ENCODE measurements at places on chromosomes 1 and 21.

GRCh38 chr1:202154766-202155477, 5.5 kb downstream of the PTPN7 start:
- DNase-seq = peak; percentile 67

GRCh38 chr1:39269791-39270342, 65.4 kb downstream of the MACF1 start:
- peak; percentile 52 for DNase-seq

- DNase-seq = no peak
Observed at GRCh38 chr1:205971082-205971481, 27.8 kb upstream of the SLC26A9 start.

GRCh38 chr1:82517586-82517985, 716.9 kb downstream of the ADGRL2 start:
- DNase-seq = no peak

DNA sequence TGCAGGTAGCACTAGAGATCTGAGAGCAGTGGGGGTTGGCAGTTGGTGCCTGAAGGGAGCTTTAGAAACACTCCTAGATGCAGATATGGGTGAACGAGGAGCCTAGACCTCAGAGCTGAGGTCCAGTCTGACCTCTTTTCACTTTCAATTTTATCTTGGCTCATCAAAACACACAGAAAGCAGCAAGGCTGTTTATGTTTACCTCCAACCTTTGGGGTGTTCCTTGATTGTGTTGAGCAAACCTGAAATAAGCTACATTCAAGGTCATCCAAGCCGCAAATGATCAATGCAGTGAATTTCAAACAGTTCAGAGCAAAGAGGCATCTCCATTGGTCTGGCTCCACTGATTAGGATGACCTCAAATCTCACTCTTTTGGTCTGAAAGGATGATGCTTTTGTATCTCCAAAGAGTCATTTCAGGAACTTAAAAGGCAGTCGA, 1.3 kb downstream of the LY9 start:
- DNase-seq = no peak

GRCh38 chr21:29078869-29079767, 5.7 kb upstream of the CCT8 start:
- peak; percentile 44 for DNase-seq

DNA sequence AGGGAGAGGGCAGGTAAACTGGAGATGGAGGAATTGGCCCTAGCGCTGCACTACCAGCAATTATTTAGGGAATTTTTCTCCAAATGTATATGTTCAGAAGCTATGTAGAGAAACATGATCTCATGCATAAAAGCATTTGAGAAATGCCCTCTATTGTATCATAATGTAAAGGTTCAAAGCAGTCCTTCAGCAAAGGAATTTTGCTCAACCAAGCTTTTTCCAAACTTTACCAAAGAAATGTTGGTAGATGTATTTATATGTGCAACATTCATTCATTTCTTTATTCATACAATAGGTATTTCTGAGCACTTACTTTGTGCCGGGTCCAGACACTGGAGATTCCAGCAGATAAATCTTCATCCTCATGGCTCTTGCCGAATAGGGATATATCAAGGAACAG, 64.4 kb downstream of the XCL1 start:
- no peak for DNase-seq

DNA sequence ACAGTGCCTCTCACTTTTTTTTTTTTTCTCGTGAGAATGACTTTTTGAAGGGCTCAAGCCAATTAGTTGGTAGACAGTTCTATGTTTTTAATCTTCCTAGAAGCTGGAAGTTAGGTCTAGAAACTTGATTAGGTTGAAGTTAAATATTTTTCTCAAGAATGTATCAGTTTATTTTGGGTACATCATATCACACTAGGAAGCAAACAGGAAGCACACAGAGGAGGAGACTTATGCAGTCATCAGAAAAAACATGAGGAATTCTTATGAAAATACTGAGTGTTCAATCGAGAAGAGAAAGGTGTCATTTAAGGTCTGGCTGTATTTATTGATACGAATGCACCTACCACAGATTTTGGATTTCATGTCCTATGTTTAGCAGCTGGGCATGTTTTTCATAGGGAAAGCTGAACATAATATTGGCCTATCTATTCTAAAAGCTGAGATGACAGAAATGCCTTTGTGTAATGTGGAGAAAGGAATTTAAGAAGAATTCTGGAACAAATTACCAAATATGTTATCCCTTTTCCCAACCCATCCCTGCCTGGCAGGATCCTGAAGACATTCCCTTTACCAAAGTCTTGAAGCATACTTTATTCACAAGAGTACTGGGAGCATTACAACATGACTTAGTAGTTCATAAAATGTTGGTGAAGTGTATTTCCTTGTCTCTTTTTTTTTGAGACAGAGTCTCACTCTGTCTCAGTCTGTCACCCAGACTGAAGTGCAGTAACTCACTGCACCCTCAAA, 17.5 kb upstream of the ZFP69B start:
- DNase-seq = no peak

- DNase-seq = no peak
Observed at GRCh38 chr1:71038942-71039341, 8.7 kb downstream of the PTGER3 start.

DNA sequence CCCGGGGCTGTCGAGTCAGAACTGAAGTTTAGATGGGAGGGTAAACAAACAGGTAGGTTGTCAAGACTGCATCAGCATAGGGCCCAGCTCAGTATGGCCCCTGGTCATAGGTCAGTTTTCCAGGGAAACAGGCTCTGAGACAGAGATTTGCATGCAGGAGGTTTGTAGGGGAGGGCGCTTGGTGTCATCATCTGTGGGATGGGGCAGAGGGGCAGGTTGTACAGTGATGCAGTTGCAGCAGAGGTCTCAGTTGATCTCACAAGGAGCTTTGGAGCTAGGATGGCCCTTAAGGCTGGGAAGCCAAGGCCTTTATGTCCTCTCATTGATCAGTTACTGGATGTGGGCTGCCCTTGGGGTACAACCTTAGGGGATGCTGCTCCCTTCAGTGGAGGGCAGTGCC, 38.5 kb upstream of the KCNA10 start:
- DNase-seq = no peak

- no peak for DNase-seq
Observed at GRCh38 chr1:248610301-248610700, 12.8 kb upstream of the OR2T10 start.

DNA sequence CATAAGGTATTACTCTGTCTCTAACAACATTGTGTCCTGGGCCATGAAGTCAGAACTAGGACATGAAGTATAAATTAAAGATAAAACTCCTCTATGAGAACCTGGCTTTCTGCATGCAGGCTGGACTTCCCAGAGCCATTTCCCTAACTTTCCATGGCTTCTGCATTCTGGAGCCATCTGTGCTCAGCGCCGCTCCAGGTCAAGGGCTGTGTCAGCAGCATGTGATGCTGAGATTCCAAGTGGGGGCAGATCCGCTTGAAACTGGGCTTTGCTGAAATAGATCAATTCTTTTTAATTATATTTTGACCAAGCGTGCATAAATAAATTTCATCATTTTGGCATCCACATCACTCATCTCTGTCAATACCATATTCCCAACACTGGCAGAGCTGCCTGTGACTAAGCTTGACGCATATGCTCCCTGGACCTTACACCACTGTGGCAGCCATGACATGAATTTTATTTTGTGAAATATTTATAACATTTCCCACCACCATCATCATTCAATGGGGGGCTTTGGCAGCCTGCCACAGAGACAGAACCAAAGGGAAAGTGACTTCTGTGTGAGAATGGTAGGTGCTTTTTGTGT, 110.4 kb upstream of the KCNK1 start:
- DNase-seq = no peak

DNA sequence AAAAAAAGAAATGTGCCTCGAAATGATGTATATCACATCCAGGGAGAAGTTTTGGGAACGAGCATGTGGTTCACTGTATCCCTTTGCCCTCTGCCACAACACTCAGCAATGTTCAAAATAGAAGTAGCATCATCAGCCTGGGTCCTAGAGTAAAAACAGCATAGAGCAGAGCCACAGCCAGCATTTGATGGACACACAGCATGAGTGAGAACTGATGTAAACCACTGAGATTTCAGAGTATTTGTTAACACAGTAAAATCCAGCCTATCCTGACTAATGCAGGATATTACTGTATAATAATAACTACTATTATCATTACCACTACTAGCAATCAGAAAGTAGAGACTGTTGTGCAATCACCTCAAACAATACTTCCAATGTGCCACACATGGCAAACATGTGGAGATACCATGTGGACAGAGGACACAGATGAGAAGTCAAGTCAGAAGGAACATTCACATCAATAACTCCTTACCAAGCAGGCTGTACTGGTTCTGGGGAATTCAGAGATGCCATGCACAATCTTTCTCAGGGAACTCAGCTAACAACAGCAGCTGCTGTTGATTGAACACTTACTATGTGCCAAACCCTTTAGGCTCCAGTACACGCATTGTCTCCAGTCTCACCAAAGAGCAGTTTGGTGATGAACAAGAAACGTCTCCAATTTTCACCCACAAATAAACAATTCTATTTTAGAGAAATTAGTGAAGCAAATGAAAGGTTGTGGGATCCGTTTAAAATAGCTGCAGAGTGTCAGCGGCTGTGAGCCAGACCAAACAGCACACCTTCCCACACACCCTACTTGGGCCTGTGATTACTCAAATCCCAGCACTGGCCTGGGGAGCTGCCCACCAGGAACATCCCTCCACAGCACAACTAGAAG, 16.6 kb upstream of the GFI1 start:
- DNase-seq = no peak

DNA sequence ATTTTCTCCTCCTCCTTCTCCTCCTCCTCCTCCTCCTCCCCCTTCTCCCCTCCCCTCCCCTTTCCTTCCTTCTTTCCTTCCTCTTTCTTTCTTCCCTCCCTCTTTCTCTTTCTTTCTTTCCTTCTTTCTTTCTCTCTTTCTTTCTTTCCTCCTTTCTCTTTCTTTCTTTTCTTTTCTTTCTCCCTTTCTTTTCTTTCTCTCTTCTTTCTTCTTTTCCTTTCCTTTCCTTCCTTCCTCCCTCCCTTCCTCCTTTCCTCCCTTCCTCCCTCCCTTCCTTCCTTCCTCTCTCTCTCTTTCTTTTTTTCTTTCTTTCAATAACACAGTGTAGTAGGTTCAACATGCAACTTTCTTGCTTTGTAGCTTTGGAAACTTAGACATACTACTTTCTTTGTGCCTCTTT, 46.3 kb upstream of the ADGRL2 start:
- DNase-seq = no peak

GRCh38 chr21:33821503-33822322, 93.9 kb downstream of the ATP5PO start:
- DNase-seq = no peak

GRCh38 chr1:71269818-71270217, 189.0 kb upstream of the ZRANB2 start:
- no peak for DNase-seq

- DNase-seq = no peak
Observed at GRCh38 chr1:51916587-51917405, 38.3 kb upstream of the NRDC start.

DNA sequence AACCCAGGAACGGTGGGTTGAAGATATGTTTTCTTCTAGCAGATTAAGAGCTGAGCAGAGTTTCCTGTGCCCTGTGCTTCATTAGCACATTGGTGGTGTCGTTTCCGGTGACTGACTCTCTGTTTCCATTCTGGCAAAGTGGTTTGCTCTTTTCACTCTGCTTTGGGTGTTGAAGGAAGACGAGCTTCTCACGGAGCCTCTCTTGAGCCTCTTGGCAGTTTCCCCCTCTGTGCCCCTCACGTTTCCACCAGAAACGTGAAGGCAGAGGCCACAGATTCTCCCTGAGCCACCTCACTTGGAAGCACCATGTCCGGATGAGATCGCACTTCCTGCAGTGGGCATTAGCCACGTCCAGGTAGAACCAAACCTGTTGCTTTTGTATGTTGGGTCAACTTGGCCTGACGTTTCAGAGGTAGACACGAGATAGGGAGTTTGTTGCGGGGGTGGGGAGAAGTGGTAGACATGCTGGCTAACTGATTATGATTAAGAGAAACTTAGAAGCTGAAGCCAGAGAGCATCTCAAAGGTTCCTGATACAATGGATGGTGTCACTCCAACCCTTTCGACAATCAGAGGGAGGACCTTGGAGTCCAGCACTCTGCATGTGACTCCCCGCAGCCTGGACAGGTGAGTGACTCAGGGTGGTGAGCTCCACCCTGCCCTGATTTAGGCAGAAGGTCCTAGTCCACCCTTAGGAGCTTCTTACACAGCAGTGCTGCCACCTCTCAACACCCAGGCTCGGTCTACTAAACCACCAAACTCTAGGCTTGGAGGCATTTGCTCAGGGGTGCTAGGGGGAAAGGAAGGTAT, at the start of gene LAX1:
TSS of gene LAX1 (plus strand) at position 155 of the 809 bp plus-strand sequence. CDS start at position 538, 383 bp downstream.
- DNase-seq = peak; percentile 85

DNA sequence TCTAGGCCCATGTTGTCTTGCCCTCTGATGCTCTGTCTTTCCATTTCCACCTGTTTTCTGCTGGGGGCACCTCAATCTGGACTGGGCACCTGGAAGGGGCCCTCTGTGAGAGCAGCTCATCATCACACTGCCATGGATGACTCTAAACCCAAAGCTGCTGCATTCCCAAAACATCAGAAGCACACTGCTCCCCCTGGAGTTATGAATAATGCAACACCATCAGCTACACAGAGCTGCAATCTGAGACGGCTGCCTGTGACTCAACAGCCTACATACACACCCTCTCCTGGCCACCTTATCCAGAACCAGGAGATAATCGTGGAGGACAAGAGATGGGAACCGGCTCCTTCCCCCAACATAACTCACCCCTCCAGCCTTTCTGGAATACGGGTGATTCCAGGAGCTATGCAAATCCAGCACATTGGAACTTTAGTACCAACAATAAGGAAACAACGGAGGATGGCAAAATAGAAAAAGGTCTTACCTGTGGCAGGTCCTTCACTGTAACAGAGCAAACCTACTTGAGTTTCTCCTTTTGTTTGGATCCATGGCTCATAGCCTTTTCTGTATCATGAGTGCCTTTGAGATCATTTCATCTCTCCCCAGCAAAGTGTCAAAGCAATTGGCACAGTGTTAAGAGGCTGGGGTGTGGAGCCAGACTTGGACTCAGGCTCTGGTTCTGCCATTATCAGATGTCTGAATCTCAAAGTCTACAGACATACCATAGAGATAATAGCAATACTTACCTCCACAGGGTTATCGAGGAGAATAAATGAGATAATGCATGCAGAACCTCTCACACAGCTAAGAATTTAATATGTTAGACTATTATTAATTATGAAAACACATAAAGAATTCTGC, 29.3 kb downstream of the AK2 start:
- peak; percentile 21 for DNase-seq

Data from CD4-positive, alpha-beta memory T cell (primary cell).